ENCODE measurements at places on chromosomes 4 and X.

DNA sequence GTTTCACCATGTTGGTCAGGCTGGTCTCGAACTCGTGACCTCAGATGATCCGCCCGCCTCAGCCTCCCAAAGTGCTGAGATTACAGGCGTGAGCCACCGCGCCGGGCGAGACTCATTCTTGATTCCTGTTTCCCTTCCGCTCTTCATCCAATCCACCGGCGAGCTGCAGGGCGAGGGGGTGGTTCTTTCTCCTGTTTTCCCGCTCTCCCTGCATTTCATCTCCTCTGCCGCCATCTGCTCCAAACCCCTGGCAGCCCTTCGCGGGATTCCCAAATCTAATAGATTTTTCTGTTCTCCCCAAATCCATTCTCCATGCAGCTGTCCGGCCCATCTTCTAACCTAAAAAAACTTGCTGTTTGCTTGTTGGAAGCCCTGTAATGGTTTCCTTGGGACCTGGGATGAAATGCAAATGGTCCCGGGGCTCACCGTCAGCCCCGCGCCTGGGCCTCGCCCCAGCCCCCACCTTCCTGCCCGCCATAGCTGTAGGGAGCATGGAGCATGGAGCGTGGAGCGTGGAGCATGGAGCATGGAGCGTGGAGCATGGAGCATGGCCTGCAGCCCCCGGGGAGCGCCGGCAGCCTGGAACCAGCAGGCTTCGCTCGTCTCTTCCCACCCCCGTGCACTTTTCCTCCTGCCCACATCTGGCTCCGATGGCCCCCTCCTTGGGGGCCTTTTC lies 1.1 kb downstream of the ZFP42 start:
- no peak for DNase-seq

GRCh38 chr4:2047781-2048581 lies 11.1 kb upstream of the NAT8L start:
- DNase-seq, result no peak

- DNase-seq, result no peak
These were observed 127.9 kb downstream of the KLHL8 start for GRCh38 chr4:87092389-87093141.

DNA sequence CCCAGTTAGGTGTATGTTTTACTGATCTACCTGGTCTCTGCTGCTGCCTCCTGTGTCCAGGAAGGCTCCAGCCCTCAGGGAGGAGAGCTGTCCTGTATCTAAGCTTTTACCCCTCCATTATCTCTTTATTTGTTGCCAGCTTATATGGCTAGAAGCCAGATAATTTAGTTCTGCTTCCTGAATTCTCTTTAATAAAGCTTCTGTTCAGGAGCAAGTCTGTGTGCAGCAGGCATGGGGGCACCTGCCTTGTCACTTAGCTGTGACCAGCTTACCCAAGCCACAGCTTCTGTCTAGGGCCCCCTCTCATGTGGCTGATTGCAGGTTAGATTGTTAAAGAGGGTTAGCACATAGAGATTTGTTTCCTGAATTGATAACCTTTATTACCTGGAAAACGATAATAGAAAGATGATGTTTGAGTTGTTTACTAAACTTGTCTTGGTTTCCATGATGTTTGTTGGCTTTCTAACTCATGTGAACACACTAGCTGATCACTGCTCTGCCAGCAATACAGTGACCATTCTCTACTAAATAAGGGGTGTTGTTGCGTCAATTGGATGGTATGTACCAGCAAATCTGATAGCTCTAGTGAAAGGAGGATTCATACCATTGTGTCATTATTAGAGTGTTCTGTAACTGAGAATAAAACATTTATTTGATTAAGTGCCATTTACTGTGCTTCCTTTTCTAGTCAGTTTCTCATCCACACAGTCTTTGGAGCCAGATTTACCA lies 189.8 kb upstream of the ANK2 start:
- DNase-seq, result peak; percentile 5

GRCh38 chr4:158912806-158913205 lies 144.0 kb downstream of the FNIP2 start:
- DNase-seq, result no peak

DNA sequence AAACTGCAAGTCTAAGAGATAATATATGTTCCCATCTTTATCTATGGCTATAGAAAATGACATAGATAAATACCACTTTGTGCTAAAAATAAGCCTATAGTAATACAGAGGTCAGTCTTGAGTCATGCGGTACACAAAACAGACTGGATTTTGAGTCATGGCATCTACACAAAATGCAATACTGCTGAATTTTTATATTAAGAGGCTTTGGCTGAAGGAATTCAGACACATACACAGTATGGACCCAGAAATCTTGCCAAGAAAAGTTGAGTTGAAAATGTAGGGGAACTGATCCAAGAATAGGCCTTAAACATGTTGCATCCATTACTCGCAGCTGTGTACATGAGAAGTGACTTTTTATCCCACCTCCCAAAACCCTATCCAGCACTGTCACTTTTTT lies 184.4 kb downstream of the TENM3 start:
- DNase-seq, result no peak

DNA sequence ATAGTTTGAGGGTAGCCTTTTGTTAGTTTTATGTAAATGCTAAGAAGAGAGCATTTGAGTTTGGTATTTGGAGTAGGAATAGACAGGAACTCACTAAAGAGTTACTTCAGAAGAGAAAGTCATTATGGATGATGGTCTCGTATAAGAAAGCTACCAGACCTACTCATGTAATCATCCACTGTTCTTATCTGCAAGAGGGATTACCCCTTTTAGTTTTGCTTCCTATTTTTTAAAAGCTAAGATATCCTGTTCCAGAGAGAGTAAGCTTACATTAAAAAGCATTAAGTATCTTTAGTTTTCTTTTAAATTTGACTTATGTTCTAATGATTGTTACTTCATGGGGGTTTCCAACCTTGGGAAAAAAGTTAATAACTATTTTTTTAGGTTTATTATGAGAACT lies 12.5 kb upstream of the ART3 start:
- DNase-seq, result no peak

GRCh38 chrX:6667048-6667768 lies 132.3 kb upstream of the VCX3A start:
- DNase-seq, result no peak

DNA sequence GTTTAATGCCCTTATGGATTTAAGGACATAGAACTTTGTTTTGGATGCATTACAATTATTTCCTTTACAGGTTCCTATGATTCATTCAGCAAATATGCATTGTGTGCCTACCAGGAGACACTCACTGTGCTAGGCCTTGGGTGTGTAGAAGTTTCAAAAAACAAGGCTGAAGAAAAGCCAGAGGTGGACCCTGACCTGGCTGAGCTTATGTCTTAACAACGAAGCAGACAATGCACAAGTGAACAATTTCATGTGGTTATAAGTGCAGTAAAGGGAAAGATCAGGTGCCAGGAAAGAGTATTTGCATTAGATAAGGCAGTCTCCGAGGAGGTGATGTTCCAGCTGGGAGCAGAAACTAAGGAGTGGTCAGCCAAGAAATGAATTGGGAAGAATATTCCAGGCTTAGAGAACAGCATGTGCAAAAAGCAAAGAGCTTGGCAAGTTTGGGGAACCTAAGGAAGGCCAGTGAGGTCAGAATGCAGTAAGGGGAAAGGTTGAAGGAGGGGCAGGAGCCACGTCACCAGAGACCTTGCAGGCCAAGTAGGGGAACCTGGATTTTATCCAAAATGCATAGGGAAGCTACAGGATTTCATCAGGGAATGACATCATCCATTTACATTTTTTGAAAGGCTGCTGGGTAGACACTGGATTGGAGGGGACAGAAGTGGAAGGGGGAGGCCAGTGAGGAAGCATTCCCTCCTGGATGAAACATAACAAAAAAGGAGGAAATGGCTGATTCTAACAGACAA lies 193.6 kb downstream of the SOWAHB start:
- DNase-seq, result no peak

DNA sequence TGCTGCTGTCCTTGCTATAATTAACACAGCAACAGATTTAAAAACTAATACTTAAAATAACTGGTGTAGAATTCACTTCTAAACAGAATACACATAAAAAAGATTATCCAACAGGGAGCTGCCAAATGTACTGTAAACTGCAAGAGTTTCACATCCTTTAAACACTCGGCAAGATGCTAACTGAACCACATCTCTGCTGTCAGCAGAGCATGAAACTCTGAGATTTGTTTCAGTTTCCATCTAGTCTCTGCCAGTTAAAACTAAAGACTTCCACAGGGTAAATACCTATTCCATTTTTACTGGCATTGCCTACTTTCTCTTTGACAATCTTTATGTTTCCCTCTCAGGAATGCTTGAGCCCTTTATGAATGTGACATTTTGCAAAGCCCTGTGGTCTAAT lies 127.7 kb downstream of the SLC7A11 start:
- DNase-seq, result no peak

DNA sequence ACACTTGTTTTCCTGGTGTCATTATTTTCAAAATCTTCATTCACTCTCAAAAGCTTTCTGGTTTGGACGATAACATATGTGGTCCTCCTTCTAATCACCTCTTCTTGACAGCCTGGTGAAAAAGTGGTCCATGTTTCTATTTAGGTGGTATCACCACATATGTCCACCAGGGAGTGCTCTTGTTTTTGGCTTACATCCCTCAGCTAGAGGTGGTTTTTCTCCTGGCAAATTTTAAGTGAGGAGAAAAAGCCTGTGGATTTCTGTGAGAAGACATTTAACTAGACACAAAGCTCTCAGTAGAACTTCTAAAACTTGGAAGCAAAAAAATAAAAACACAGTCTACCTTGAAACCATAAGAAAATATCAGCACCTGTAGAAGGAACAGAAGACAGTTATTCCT lies 58.0 kb upstream of the FRMPD4 start:
- DNase-seq, result no peak

GRCh38 chr4:107856901-107857300 lies 32.2 kb downstream of the SGMS2 start:
- DNase-seq, result no peak

DNA sequence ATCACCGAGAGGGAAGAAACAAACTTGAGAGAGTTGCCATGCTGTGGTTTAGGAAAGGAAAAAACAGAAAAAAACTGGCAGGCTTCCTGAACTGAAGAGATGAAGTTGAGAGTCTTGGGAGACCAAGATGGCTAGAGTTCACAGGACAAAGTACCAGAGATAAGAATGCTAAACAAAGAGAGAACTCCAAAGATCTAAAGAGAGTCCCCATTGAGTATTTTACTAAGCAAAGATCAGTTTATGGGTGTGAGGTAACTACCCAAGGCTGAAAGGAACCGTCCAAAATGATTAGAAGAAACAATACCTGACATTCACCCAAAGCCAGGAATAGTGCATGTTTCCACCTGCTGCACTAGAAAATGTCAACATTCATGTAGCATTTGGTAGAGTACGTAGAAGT lies 21.8 kb upstream of the COX7B2 start:
- no peak for DNase-seq

Data from NCI-H2081 treated with DMSO at 0.1 percent for 48 hours (cell line).